Pons (tissue), 1 donor: ENCODE measurements at places on chromosomes 11 and 22.

DNA sequence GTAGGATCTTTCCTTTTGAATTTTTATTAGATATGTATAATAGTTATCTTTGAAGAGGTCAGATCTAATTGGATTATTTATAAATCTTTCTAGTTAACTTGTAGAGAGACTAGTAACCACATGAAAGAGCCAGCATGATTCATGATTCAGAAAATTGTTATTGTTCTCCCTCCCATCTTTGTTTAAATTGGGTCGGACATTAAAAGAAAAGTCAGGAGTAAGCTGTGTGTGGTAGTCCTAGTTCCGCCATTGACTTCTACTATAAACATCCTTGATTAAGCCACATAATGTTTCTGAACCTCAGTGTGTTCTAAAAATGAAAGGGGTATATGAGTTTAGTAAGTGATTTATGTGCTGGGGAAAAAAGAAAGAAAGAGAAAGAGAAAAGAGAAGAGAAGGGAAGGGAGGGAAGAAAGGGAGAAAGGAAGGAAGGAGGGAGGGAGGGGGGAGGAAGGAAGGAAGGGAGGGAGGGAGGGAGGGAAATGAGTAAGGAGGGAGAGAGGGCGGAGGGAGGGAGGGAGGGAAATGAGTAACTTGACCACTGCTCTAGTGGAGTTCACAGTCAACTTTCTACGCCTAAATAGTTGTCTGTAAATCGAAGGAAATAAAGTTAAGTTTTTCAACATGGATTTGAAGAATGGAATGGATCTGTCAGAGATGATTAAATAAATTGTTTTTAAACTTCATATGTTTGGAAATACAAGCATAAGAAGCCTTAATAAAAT, 32.9 kb downstream of the SIK2 start:
- no peak for DNase-seq

DNA sequence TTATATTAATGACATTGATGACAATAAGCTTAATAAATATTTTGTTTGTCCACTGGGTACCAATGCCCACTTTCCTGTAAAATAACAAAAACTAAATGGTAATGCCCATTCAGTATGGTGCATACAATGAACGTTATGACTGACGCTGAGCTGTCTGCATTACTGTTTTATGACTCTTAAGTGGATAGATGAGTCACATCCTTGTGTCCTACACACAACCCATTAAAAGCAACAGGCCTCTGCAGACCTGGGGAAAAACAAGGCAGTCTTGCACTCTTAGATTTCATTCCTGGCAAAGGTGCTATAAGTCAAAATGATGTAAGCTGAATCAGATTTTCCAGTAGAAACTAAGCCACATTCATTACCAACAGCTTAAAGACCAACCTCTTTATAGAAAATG, 176.3 kb upstream of the TMEM45B start:
- DNase-seq, result no peak

DNA sequence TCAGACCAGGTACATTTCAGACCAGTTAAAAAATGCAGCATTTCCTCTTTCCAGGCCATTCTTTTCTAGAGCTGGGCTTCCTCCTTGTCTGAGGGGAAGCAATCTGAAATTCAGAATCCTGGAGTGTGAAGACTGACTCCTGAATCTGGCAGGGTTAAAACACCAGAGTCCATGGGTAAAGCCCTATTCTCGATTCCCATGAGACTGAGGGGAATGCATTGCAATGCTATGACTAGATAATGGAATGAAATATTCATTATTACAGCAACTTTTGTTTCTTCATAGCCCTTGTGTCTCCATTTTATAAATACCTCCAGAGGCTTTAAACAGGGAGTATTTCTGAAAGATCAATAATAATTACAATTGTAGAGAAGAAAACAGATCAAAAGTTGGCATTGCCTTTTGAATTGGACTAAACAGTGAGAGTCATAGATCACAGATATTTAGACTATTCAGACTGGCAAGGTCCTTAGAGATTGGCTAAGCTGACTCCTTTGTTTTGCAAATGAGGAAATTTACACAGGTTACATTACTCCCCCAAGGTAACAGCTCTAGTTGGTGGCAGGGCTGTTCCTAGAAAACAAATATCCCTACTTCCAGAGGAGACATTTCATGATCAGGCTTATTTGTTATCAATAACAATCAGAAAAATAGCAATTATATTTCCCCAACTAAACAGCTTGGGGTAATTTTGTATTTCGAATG, 632.6 kb upstream of the KIRREL3 start:
- no peak for DNase-seq

GRCh38 chr11:78339945-78340344, 77.7 kb downstream of the GAB2 start:
- no peak for DNase-seq

DNA sequence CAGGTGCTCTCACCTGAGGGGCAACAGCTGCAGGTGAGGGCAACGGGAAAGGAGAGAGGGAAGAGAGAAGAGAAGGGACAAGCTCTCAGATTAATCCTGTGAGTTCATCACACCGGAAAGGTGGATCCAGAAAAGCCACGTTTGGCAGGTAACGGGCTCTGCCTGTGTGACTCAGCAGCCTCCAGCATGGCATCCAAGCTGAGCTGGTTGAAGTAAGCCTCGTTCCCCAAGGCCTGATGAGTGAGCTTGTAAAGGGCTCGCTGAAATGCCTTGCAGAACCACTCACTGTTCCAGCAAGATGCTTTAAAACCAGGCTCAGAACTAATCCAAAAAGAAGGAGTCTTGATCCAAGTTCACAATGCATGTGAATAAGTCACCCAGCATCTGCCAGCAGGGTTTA, 206.9 kb upstream of the TMEM45B start:
- DNase-seq, result no peak

DNA sequence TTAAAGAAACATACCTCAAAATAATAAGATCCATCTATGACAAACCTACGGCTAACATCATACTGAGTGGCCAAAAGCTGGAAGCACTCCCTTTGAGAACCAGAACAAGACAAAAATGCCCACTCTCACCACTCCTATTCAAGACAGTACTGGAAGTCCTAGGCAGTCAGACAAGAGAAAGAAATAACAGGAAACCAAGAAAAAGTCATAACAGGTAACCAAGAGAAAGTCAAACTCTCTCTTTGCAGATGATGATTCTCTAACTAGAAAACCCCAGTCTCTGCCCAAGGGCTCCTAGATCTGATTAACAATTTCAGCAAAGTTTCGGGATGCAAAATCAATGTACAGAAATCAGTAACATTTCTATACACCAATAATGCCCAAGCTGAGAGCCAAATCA, 35.6 kb downstream of the TMEM123 start:
- DNase-seq, result no peak

GRCh38 chr22:31829505-31829904, 75.7 kb downstream of the DEPDC5 start:
- DNase-seq, result no peak
